ENCODE measurements at places on chromosomes 5 and 9. TPM values are rescaled to one million over a fixed set of nuclear protein-coding genes. Genes with fewer than 3 reads are reported as not detected.

The COX7C gene
- total RNA-seq, result 240 TPM

The C5orf63 gene
- total RNA-seq, result 2.6 TPM

The GOLM1 gene
- 64.0 TPM for total RNA-seq

The CSF1R gene
- 0.18 TPM for total RNA-seq

The RIC1 gene
- 14.7 TPM for total RNA-seq

The CDC25C gene
- 24.3 TPM for total RNA-seq

The FBXL17 gene
- 8.9 TPM for total RNA-seq

The PLAC8L1 gene
- total RNA-seq, result not detected

The PAXX gene
- total RNA-seq, result 45.3 TPM

The DNM1 gene
- total RNA-seq, result 5.2 TPM

The PRRX2 gene
- total RNA-seq, result not detected

The ARSI gene
- total RNA-seq, result 1.2 TPM

The ROPN1L gene
- 1.8 TPM for total RNA-seq

The FLT4 gene
- total RNA-seq, result not detected

The LHX6 gene
- not detected for total RNA-seq

The HMMR gene
- 53.2 TPM for total RNA-seq

The AHRR gene
- total RNA-seq, result 2.8 TPM

The ZNF354B gene
- 5.8 TPM for total RNA-seq

The IL11RA gene
- 7.6 TPM for total RNA-seq

The EIF4E1B gene
- total RNA-seq, result not detected
